ENCODE measurements at places on chromosomes 1 and 21.
A peak's percentile ranks its signal among the peaks of the same experiment; 100 is the strongest.

DNA sequence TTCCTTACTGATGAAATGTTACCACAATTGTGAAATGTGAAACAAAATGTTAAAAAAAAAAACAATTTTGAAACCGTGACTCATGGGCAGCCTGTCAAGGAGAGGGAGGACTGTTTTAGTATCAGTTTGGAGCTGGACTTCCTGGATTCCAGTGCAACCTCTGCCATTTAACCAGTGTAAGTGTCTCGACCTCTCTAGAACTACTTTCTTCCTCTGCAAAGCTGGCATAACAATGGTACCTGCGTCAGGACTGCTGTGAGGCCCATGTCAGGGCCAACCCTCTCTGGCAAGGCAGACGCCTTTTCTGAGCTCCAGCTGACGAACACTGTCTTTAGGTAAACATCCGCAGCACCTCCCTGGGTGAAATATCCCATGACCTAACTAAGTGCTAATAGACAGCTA, 20.9 kb downstream of the URB1 start:
- DNase-seq, result no peak

- peak; percentile 50 for DNase-seq
These were observed 41.0 kb upstream of the DR1 start for GRCh38 chr1:93304716-93305138.

DNA sequence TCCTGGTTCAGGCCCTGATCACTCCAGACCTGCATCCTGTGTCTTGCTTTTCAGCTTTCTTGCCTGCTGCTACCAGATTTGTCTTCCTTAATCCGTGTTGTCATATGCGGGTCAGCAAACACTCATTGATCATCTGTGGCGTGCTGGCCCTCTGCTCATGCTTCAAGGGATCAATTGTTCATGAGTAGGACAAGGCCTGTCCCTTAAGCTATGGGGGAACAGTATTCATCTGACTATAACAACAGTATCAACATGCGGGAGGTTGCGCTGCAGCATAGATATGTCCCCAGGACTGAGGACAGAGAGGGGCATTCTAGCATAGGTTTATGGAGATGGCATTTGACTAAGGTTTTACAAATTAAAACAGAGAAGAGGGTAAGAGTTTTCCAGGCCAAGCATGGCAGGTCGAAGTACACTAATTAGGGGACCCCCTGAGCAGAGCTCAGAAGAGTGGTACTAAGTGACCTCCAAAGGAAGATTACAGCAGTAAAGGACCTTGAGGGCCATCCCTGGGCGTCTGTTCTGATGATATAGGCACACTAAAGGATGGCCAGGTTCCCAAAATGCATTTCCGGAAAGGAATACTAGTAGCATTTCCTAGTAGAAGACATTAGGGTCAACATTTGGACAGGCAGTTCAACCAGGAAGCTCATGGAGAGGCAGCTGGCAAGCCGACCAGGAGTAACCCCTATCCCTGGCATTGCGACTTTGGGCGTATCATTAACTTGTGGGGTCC, 811 bp upstream of the ZNF672 start:
- no peak for DNase-seq

GRCh38 chr1:54365398-54365797, 40.8 kb downstream of the SSBP3 start:
- no peak for DNase-seq

DNA sequence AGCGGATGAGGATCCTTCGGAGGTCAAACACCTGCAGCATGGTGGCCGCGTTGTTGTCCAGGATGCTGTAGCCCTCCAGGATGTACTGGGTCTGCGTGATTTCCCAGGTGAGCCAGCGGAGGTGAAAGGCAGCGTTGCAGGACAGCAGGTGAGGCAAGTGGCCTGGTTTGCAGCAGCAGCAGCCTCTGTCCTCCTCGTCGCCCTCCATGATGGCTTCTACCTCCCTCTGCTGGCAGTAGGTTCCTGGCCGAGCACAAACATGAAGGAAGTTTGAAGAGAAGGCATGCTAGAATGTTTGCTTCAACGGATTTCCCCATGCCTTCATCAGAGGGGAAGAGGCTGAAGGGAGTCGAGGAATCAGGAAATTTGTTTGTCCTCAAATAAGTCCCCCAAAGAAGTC, 74.7 kb downstream of the NTPCR start:
- peak; percentile 22 for DNase-seq

- DNase-seq, result no peak
These were observed 9.4 kb downstream of the PRDM16 start for GRCh38 chr1:3078430-3078861.

DNA sequence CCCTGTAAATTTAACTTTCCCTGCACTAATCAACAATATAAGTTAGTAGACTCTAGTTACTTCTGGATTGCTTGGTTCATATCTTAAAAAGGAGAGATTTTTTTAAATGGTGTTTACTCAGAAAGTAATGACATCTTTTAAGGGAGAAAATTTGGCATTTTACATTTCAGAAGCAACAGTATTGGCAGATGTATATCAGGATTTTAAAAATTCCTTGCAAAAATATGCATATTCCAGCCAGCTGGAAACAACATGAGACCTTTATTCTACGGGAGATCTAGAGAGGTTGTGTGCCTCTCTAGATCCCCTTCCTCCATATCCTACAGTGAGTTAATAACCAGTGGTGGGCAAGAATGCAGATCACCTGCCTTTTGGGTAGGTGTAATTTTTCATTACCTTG, 848.2 kb downstream of the USP25 start:
- DNase-seq, result no peak

GRCh38 chr1:7098641-7099040, 313.4 kb downstream of the CAMTA1 start:
- no peak for DNase-seq

GRCh38 chr1:28123461-28123961, 35.1 kb upstream of the EYA3 start:
- no peak for DNase-seq

DNA sequence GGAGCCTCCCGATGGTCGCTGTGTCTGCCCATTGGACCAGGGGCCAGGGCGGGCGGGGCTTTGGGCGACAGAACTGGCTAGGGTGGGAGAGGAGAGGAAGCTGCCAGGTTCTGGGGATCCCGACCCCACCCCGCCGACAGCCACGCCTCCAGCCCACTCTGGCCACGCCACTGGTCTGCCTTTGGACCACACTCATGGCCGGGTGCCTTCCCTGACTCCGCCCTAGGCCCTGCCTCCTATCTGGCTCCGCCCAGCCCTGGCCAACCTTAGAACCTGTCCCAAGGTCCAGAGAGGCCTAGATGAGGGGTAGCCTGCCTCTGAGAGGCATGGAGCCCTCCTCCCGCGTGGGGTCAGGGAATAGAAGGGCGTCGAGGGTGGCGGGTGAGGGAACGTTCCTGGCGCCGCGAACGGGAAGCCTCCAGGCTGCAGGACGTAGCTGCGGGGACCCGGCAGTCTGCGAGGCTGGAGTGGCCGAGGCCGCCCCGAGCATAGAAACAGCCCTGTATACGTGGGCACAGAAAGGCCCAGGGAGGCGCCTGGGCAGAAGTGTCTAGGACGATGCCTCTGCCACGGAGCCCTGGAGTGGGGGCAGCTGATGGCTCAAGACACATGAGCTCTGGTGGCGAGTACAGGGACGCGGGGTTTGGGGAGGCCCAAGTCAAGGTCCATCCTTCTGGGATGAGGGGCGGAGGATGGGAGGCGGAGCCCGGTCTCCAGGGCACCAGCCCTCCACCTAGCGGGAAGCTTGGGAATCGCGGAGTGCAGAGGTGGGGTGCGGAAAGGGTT, 11.5 kb upstream of the COL16A1 start:
- DNase-seq, result peak; percentile 97

GRCh38 chr21:32842146-32842545, 70.6 kb upstream of the PAXBP1 start:
- no peak for DNase-seq

DNA sequence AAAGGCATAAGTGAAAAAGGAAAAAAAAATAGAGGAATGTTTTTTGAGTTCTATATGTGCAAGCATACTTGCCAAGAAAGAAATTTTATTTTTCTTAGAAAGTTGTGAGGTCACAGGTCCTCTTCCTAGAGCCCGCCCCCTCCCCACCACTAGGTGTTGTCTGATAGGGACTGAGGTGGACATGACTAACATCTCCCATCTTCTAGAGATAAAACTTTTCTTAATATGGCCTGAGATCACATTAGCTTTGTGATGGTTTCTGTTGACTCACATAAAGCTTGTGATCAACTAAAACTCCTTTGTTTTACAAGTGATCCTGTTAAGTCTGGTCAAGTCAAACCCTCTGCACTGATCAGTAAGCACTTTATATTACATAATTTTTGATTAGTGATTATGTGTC, 33.4 kb upstream of the CITED4 start:
- DNase-seq, result no peak

DNA sequence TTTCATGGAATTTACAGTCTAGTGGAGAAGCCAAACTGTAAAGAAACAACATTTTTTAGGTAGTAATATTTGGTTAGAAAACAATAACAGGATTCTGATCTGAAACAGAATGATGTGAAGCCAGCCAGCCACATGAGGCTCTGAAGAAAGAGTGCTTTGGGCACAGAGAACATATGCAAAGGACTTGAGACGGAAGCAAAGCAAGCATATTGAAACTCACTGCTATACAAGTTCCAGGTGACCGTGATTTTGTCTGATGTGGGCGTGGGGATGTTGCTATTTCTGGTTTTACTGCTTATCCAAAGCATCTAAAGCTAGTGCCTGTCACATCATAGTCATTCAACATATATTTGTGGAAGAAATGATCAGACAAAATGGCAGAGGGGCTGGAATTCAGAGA, 14.7 kb downstream of the CRP start:
- DNase-seq, result no peak

DNA sequence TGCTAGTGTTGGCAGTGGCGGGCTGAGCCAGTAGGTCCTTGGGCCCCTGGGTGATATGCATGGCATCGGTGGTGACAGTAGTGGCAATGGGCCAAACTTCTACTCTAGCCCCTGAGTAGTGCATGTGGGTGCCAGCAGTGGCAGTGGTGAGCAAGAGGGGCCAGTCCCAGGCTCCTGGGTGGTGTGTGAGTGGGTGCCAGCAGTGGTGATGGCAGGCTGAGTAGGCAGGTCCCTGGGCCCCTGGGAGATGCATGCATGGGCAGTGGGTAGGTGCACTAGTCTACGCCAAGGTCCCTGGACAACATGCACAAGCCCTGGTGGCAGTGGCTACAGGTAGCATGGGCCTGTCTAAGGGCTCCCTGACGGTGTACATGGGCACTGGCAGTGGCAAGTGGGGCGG, 24.6 kb upstream of the TTC22 start:
- no peak for DNase-seq
